ENCODE measurements at places on chromosomes 1 and 21.
A peak's percentile ranks its signal among the peaks of the same experiment; 100 is the strongest.

DNA sequence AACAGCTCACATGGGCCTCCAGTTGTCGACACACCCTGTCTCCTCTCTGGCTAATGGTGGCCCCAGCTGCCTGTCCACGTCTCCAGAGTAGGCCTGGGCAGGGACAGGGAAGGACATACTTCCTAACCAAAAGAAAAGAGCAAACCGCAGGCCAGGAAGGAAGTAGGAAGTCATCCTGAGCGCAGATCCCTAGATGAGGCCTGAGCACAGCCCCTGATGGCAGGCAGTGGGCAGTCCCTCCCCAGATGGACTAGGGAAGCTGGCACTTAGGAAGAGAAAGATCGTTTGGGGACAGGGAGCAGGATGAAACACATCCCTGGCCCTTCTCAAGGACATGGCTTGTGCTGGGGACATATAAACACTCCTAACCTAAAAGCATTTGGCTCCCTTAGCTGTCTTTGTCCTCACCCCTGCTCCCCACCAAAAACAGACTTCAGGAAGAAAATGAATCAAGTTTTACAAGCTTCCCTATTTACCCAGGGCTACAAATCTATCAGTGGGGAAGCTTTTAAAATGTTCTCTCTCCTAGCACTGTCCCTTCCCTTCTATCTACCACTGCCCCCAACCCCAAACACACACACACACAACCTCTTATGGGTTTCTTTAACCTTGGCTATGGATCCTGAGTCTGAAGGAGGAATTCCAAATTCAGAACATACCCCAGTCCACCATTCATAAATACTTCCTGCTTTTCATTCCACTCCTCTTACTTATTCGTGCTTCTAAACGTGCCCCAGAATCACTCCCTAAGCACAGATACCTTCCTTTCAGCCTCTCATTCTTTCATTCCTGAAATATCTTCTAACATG is 21.1 kb downstream of the SSBP3 start:
- no peak for DNase-seq

- DNase-seq = no peak
These were observed 15.4 kb downstream of the LIN9 start for GRCh38 chr1:226293553-226293920.

- DNase-seq = no peak
These were observed 37.6 kb upstream of the CLIC4 start for GRCh38 chr1:24707687-24708086.

- no peak for DNase-seq
These were observed 180.5 kb downstream of the OLFM3 start for GRCh38 chr1:101816262-101816661.

- DNase-seq = peak; percentile 54
These were observed 65.7 kb upstream of the FCGR2A start for GRCh38 chr1:161439280-161440232.

- no peak for DNase-seq
These were observed 50.7 kb upstream of the IRF2BP2 start for GRCh38 chr1:234660536-234661316.

DNA sequence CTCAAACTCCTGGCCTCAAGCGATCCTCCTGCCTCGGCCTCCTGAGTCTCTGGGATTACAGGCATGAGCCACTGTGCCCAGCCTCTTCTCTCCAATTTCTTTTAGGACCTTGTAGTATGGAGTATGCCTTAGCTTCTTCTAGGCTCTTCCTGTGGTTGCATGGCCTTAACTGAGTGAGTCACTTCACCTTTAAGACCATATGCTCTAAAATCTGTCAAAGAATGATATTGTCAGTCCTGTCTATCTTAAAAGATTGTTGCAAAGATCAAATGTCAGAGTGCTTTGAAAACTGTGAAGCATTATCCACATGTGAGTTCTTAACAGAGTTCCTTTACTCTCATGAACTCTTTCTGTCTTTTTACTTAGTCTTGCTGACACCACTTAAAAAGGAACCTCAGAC is 37.2 kb downstream of the ATP2B4 start:
- no peak for DNase-seq

- DNase-seq = no peak
These were observed 142.4 kb downstream of the CAMTA1 start for GRCh38 chr1:6927626-6928025.

All from GM13976 (cell line).